Fibroblast of skin of back (primary cell): ENCODE measurements at places on chromosomes 16 and 17.

GRCh38 chr16:85805442-85806045, 6.0 kb downstream of the COX4I1 start:
- DNase-seq: no peak

DNA sequence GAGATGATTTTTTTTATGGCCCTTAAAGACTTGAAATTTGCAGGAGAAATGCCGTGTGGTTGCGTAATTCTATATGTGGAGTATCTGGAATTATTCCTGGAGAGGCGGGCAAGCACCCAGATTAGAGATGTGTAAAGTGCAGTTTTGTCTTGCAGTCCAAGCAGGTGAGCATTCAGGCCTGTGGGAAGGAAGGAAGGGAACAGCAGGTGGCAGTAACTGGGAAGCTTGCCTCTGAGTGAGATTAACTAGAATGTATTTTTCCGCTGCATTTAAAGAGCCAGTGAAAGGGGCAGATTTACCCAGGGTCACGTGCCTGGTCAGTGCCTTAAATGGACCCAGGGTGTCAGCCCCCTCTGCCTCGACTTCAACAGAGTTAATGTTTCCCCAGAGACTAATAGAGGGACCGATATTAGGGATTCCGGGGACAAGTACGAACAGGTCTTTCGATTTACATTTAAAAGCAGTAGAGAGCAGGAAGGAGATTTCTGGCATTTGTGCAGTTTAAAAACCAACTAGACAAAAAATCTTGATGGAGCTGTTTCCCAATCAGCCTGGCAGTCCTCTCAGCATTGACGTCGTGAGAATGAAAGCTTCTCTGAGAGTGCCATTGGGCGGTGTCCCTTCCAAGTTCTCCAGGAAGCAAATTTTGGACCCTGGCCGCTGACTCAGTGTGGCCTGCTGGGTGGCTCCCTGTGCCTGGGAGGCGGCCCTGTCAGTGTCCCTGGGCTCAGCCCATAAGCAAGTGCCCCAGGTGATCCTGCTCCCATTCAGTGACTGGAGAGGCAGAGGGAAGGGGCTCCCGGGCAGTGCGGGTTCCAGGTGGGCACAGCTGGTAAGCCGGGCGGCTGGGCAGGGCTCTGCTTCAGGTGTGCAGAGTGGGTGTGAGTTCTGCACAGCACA, 38.2 kb downstream of the KSR1 start:
- no peak for DNase-seq

- no peak for DNase-seq
These were observed at the start of gene FDXR for GRCh38 chr17:74872313-74873036. Gene FDXR, minus strand, starts transcription at chr17:74872994. Its CDS starts 50 bp downstream, at chr17:74872944.

- DNase-seq: no peak
These were observed 164.9 kb downstream of the CCDC182 start for GRCh38 chr17:57580055-57580739.

DNA sequence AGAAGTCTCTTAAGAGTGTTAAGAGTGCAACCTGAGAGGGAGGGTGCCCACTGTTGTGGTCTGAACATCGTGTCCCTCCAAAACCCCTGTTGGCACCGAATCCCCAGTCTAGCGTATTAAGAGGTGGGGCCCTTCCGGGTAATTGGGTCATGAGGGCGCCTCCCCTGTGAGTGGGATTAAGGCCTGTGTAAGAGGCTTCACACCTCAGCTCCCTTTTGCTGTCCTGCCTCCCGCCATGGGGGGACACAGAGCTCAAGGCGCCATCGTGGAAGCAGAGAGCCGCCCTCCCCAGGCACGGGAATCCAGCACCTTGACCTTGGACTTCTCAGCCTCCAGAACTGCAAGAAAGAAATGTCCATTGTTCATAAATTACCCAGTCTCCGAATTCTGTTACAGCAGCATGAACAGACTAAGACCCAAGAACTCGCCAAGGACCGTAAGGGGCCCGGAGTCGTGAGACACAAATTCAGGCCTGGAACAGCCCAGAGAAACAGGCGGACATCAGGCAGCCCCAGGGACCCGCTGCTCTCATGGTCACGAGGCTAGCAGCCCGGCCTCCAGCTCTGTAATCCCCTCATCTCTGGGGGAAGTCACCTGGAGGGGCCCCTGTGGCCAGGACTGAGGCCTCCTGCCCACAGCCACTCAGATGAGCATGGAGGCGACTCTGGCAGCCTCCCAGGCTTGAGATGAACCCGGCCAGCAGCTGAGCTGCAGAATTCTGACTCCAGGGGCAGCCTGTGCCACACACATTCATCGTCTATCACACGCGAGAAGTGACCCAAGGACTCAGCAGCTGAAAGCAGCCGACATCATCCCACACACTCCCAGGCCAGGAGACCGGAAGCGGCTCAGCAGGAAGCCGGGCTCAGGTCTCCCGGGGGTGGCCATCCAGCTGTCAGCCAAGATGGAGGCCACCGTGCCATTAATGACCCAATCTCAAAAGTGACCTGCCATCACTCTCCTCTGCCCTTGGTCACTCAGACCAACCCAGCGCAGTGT, 12.8 kb upstream of the CHMP6 start:
- DNase-seq: no peak

GRCh38 chr17:56110463-56111135, 42.7 kb upstream of the ANKFN1 start:
- no peak for DNase-seq

DNA sequence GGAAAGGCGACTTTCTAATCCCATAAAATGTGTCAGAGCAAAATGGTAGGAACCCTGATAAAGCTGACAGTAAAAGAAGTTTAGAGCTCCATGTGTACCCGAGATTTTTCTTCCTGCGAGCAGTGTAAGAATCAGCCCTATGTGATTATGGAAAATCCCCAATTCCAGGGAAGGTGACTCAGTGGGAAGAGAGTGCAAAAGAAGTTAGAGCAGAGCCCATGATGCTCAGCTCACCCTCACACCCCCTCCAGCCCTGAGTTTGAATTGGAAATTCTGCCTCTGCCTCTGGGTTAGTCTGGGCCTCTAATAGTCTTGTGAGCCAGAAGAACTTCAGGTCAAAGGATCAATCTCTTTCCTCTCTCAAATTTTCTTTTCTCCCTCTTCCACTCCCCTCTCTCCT, 12.5 kb downstream of the C17orf78 start:
- peak; percentile 42 for DNase-seq

DNA sequence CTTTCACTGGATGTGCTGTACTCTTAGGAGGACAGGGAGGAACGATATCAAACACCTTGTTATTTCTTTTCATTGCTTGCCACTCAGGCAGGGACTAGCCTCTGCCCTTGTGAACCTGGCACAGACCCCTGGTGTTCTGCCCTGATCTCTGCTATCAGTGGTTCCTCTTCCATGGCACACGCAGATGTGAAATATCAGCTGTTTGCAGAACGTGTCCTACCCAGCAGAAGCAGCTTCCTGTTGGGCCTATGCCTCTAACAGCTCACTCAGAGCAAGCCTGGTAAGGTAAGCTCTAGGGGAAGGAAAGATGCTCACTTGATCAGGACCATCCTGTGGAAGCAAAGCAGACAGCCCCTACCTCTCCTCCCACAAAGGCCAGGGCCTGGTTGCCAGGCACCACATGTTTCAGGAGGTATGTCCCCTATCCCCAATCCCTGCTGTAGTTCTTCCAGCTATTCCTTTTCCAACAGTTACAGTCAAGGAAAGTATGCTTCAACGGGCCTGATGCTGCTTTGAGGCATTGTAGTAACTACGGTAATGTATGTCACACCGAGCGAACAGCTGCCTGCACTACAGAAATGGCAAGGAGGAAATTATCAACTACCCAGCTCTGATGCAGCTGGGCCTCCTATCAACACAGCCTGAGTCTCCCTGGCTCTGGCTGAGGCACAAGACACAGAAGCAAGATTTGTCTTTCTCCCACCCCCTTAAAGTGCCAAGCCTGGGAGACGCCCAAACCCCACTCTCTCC, 41.3 kb upstream of the GFOD2 start:
- no peak for DNase-seq

- no peak for DNase-seq
These were observed 12.7 kb downstream of the LITAFD start for GRCh38 chr16:8894736-8895334.

GRCh38 chr17:13734880-13735279, 133.2 kb upstream of the HS3ST3A1 start:
- no peak for DNase-seq

DNA sequence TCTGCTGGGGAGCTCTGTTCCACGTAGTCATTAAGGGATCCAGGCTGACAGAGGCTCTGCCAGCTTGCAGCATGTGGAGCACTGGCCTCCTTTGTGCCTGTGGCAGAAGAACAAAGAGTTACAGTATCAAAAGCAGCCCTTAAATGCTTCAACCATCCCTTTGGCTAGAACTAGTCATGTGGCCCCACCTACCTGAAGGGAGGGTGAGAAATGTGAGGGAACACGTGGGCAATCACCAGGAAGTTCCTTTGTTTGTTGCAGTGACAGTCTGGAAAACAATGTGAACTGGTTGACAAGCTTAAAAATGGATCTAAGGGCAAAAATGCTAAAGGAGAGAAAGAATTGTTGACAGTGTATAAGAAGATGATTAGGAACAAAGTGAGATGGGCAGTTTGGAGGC, 290.4 kb upstream of the HSBP1 start:
- DNase-seq: no peak

DNA sequence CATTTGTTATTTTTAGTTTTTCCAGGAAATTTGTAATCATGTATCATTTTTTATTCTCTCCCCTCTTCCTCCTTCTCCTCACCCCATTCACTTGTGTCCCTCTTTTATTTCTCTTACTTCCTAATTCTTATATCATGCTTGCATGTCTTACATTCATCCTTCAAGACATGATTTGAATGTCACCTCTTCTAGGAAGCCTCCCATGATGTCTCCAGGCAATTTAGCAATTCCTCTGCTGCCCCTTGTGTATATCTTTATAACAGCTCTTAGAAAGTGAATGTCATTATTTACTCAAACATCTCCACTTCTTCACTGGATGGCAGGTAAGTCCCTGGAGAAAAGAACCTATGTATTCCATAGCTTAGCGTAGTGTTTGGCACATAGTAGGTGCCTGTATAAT, 7.8 kb downstream of the HNF1B start:
- no peak for DNase-seq

DNA sequence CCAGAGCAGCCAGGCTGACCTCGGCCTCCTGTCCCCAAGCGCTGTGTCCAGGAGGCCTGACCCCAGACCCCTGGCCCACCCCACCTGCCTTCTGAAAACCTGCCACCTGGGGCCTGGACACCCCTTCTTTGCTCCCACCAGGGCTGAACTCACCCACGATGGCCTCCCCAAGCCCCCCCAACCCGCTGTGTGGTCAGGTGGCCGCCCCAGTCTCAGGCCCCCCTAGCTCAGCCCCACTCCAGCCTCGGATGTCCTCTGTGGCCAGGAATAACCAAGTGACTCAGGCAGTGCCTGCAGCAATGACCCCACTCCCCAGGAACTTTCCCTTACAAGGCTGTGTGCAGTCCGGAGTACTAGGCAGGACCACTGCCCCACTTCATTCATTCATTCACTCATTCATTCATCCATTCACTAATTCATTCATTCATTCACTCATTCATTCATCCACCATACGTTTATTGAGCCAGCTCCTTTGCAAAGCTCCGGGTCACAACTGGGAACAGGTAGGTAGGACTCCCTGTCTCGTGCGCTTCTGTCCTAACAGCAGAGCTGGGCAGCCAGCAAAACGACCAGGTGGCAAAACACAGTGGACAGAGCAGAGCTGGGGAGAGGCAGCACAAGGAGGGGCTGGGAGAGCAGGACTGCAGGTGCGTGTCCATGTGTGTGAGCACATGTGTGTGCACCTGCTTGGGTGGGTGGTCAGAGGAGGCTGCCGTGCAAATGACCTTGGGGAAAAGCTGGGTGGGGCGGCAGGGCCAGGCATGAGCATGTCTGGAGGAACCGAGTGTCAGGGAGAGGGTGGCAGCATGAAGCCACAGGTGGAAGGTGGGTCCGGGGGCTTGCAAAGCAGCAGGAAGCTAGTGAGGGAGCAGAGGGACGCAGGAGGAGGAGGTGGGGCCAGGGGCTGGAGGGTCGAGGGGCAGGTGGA, 75.8 kb upstream of the CBX4 start:
- DNase-seq: no peak

- no peak for DNase-seq
These were observed 2.4 kb downstream of the ABCC1 start for GRCh38 chr16:15951852-15952251.

DNA sequence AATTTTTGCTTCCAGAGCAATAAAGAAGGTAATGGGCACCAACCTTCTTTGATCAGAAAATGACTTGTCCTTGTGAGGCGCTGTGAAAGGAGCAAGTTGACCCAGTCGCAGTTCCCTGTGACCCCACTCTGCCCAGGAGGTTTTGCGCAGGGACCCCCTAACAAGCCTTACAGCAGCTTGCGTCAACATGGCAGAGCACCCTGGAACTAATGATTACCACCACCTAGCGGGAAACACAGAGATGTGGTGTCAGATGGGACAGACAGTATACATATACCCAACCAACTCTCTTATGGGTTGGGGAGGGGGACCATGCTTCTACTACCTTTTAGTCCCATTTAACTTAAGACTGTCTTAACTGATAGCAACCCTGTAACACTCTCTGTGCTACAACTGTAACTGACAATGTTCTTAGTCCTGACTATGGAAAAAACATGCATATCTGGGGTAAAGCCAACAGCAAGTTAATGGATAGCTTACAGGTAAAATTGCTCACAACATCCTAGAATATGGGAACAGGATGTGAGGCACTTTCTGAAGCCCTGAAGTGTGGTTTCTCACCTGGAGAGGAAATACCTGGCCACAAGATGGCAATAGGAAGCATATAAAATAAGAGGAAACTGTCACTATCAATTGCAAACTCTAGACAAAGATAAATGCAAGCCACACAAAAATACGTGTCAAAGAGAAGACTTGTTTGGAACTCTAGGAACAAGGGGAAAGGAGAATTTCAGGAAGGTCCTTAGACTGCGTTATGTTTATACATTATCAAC, 3.0 kb downstream of the KARS1 start:
- no peak for DNase-seq

DNA sequence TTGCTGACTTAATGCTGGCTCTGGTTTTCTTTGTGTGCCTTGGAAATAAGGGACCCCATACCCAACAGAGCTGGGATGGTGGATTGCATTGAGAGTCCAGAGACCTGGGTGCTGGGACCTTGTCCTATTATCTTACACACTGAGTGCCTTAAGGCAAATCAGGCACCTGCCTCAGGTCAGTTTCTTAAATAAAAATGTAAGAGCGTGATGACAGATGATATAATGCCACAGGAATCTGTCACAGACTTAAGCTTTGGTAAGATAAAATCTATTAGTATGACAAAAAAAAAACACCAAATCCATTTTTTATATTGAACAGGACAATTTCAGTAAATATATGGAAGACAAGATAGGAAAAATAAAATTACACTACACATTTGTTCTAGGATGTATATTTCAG, 1.6 kb downstream of the MT1A start:
- DNase-seq: no peak

DNA sequence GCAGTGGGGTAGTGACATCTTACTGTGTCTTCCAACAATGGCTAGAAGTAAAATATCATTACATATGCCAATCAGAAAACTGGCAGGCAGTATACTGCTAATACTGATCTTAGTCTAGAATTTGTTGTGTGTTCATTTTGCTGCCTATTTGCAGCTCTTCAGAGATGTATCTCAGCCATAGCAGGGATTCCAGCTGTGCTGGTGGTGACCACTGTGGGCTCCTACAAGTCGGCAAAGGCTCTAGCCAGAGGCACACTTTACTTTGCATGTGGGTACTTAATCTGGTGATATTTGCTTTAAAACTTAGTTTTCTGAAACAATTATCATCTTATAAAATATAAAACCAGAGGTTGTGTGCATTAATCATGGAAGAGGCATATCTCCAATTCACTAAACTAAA, 70.0 kb downstream of the TMC6 start:
- no peak for DNase-seq

GRCh38 chr17:35727635-35728034, 3.8 kb upstream of the RASL10B start:
- DNase-seq: no peak
